Activated T-cell treated with anti-CD3 and anti-CD28 coated beads, Interleukin-2, amount 50 U/mL, for 24 hours (primary cell): ENCODE measurements at places on chromosomes 2 and 18.

- H3K27me3 ChIP-seq, result no peaks in the 10 kb centered on the region
- no peak for DNase-seq
- no peak overlapping the region for H3K27ac ChIP-seq
- H3K36me3 ChIP-seq, result no peaks in the 10 kb centered on the region
Observed at GRCh38 chr2:147806846-147807245, 38.0 kb upstream of the ACVR2A start.

- peaks cover 50% of the 10 kb centered on the region for H3K4me1 ChIP-seq
- no peaks in the 10 kb centered on the region for H3K27me3 ChIP-seq
- no peak for DNase-seq
- peak overlapping the region; percentile 82 for H3K4me3 ChIP-seq
Observed at GRCh38 chr2:240569998-240570530, 1.8 kb downstream of the RNPEPL1 start.

GRCh38 chr2:85433511-85434089, 15.1 kb downstream of the SH2D6 start:
- H3K4me3 ChIP-seq, result no peak overlapping the region
- no peaks in the 10 kb centered on the region for H3K36me3 ChIP-seq
- DNase-seq, result no peak
- no peak overlapping the region for H3K27ac ChIP-seq

DNA sequence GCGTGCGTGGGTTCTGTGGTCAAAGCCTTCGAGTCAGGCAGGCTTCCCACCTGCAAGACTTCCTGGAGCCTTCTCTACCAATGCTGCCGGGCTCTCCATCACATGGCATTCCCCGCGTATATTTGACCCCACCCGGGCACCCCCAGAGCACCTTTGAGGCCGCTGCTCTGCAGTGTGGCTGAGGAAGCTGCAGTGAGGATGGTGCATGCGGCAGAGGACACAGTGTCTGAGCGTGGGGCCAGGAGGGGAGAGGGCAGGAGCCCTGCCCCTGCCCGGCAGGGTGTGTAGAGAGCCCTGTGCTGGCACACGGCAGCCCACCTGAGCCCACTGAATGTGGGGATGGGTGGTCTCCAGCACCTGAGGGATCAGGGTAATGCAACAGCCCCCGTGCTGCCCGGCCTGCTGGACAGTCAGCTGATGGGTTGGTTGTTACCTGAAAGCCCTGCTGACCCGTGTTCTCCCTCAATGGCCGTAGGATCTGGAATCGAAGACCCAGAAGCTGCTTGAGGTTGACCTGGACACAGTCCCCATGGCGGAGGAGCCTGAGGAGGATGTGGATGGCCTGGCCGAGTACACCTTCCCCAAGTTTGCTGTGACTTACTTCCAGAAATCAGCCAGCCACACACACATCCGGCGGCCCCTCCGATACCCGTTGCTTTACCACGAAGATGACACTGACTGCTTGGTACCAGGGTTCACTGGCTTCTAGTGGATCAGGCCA, 36.8 kb upstream of the GPR17 start:
- H3K27me3 ChIP-seq, result no peaks in the 10 kb centered on the region
- no peak overlapping the region for H3K27ac ChIP-seq

- peak overlapping the region; percentile 81 for H3K27ac ChIP-seq
- no peak overlapping the region for H3K4me3 ChIP-seq
- DNase-seq, result no peak
- H3K27me3 ChIP-seq, result no peaks in the 10 kb centered on the region
Observed at GRCh38 chr2:42296226-42296625, 64.8 kb downstream of the COX7A2L start.

GRCh38 chr2:226488034-226488433, 311.6 kb downstream of the IRS1 start:
- H3K4me1 ChIP-seq, result peaks cover 15% of the 10 kb centered on the region
- H3K36me3 ChIP-seq, result no peaks in the 10 kb centered on the region
- no peak overlapping the region for H3K27ac ChIP-seq
- DNase-seq, result no peak

GRCh38 chr2:70310899-70311298, 9.0 kb upstream of the FAM136A start:
- no peaks in the 10 kb centered on the region for H3K36me3 ChIP-seq
- DNase-seq, result no peak
- no peaks in the 10 kb centered on the region for H3K4me1 ChIP-seq
- H3K27ac ChIP-seq, result no peak overlapping the region

DNA sequence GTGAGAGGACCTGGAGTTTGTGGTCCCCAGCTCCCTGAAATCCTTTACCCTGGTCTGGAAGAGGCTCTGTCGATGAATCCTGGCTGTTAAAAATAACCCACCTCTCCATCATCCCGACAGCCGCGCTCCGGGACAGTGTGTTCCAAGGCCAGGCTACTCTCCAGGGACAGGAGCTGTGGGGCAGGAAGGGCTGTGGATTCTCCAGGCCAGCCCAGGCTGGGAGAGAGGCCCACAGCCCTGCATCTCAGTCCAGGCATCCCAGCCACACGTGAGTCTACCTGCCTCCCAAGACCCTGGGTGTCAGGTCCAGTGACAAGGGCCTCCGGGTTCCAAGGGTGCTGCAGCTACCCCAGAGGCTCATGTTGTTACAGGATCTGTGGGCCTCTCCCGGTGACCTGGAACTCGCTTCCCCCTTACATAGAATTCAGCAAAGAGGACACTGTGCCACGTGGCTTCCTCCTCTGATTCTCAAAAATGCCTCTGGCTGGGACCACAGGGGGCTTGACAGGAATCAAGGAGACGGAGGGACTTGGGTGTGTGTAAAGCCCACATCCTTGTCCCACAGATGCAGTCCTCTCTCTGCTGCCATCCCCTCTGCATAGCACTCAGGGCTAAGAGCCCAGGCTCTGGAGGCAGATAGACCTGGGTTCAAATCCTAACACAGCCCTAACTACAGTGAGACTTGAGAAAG, 17.3 kb downstream of the ADRA2B start:
- H3K4me3 ChIP-seq, result no peak overlapping the region
- no peaks in the 10 kb centered on the region for H3K4me1 ChIP-seq
- DNase-seq, result peak; percentile 21
- no peak overlapping the region for H3K27ac ChIP-seq
- H3K36me3 ChIP-seq, result no peaks in the 10 kb centered on the region

- H3K4me1 ChIP-seq, result peaks cover 59% of the 10 kb centered on the region
- H3K4me3 ChIP-seq, result no peak overlapping the region
- peak overlapping the region; percentile 70 for H3K27ac ChIP-seq
Observed at GRCh38 chr2:112194482-112194881, 56.3 kb downstream of the FBLN7 start.

DNA sequence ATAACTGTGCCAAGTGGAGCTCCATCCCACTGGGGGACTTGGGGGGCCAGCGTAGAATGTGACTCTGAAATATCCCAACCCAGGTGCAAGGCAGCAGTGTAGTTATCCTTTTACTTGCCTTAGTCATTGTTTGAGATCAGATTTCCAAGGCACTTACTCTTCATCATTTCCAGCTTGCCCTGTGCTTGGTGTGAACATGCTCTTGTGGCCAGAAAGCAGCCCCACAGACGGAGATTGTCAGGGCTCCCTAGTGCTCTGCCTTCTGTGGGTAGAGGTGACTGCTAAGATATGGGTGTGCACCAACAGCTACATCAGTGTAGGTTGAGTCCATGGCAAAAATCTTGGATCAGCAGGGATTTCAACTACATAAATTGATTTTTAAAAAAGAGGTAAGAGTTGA, 2010.0 kb upstream of the PIK3C3 start:
- H3K4me1 ChIP-seq, result no peaks in the 10 kb centered on the region
- no peak for DNase-seq
- H3K36me3 ChIP-seq, result no peaks in the 10 kb centered on the region
- no peak overlapping the region for H3K27ac ChIP-seq
- no peak overlapping the region for H3K4me3 ChIP-seq
- no peaks in the 10 kb centered on the region for H3K27me3 ChIP-seq

DNA sequence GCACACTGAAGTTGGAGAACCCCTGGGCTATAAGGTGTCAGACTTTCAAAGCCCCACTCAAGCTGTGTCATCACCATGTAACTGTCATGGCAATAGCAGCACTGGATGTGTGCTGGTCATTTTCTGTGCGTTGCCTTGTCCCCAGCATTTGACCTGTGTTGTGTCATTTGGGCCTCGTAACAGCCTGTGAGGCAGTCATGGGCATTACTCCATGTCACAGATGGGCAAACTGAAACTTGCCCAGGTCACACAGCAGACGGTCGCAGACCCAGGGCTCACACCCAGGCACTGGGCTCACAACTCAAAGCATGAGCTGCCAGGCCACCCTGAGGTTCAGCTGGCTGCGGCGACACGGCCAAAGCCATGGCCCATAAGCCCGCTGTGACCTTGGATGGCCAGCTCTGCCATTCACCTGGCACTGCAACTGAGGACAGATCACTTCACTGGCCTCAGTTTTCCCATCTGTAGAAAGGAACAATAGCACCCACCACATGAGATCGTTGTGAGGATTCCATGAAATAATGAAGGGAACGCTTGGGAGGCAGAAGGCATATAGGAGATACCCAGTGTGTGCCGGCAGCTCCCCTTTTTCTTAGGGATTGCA, 36.7 kb downstream of the INHBB start:
- H3K4me1 ChIP-seq, result no peaks in the 10 kb centered on the region
- no peaks in the 10 kb centered on the region for H3K36me3 ChIP-seq
- H3K4me3 ChIP-seq, result no peak overlapping the region

GRCh38 chr2:108829578-108830310, 43.2 kb downstream of the CCDC138 start:
- no peaks in the 10 kb centered on the region for H3K27me3 ChIP-seq
- no peak overlapping the region for H3K27ac ChIP-seq
- peaks cover 22% of the 10 kb centered on the region for H3K36me3 ChIP-seq
- DNase-seq, result no peak

DNA sequence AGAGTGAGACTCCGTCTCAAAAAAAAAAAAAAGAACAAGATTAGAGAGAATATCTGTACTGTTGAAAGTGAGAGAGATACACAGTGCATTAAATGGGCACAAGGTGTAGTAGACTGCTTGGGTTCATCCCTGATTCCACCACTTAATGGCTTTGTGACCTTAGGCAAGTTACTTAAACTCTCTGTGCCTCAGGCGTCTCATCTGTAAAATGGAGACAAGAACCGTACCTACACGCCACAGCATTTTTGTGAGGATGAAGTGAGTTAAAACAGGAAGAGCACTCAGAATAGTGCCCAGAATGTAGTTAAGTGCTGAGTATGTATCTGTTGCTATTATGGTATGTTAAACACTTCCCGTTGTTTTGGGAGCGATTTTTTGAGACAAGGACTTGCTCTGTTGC, 64.3 kb downstream of the MTHFD2 start:
- no peak overlapping the region for H3K4me3 ChIP-seq
- no peak for DNase-seq
- peaks cover 9% of the 10 kb centered on the region for H3K4me1 ChIP-seq
- no peaks in the 10 kb centered on the region for H3K27me3 ChIP-seq

DNA sequence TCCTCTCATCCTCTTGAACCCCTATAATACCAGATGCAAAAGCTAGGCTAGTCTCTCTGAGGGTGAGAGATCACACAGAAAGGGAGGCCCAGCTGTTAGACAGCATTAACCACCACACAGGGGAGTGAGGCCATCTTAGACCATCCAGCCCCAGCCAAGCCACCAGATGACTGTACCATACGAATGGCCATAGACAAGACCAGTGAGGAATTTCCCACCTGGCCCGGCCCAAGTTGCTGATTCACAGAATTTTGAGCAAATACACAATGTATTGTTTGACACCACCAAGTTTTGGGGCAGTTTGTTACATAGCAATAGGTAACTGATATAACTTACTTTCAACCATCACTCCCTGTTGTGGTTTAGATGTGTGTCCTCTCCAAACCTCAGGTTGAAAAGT, 98.2 kb upstream of the CTNNA2 start:
- no peak for DNase-seq
- no peaks in the 10 kb centered on the region for H3K36me3 ChIP-seq
- no peak overlapping the region for H3K4me3 ChIP-seq

GRCh38 chr2:238486123-238486848, 59.6 kb downstream of the ASB1 start:
- H3K4me1 ChIP-seq, result no peaks in the 10 kb centered on the region
- H3K36me3 ChIP-seq, result no peaks in the 10 kb centered on the region
- H3K4me3 ChIP-seq, result no peak overlapping the region
- DNase-seq, result no peak
- H3K27ac ChIP-seq, result no peak overlapping the region
- no peaks in the 10 kb centered on the region for H3K27me3 ChIP-seq

DNA sequence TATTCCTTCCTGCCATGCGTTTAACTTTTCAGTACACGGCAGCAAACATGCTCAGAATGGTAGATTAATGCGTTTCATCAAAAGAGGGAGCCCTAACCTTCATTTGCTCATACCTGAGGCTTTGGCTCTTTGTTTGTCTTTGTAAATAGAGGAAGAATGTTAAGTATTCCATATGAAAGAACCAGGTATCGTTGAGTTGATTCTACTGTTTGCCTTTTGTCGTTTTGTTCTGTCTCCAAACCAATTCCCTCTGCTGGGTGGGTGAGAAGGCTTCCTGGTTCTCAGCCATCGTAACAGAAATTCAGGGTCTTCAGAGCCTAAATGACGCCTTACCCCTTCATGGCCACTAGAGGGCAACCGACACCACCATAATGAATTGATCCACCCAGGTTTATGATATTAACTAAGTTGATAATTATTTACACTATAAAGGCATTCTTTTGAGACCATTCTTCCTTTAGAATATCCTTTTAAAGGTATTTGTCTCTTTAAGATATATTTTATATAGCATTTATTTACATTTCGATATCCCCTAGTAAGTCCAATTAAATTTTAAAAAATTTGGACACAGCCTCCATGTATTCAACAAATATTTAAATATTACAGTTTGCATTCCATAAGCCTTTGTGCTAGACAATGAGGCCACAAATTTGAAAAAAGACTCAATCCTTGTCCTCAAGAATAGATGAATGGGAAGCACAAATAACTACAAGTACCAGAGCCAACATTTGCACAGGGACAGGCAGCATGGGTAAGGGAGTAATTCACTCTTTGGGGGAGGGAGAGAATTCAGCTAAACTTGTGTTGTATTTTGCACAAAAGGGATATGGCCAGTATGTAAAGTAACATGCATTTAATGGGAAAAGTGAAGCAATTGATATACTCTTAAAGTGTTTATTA, 48.1 kb downstream of the TIMM21 start:
- H3K4me3 ChIP-seq, result peak overlapping the region; percentile 66
- peaks cover 15% of the 10 kb centered on the region for H3K27me3 ChIP-seq
- H3K36me3 ChIP-seq, result no peaks in the 10 kb centered on the region
- peak overlapping the region; percentile 78 for H3K27ac ChIP-seq

GRCh38 chr2:220811952-220812570, 760.0 kb downstream of the EPHA4 start:
- no peak overlapping the region for H3K4me3 ChIP-seq
- no peak for DNase-seq
- no peak overlapping the region for H3K27ac ChIP-seq
- no peaks in the 10 kb centered on the region for H3K36me3 ChIP-seq

GRCh38 chr2:22487036-22487435, 897.9 kb upstream of the KLHL29 start:
- no peak overlapping the region for H3K4me3 ChIP-seq
- DNase-seq, result no peak
